Activated CD4-positive, alpha-beta T cell treated with anti-CD3 and anti-CD28 coated beads, Interleukin-10, Interleukin-2, amounts not matched to agents 100 ng/mL and 50 ng/mL, durations not matched to agents 16 hours and 8 hours (primary cell): ENCODE measurements at places on chromosomes 11 and 22.
A peak's percentile ranks its signal among the peaks of the same experiment; 100 is the strongest.

DNA sequence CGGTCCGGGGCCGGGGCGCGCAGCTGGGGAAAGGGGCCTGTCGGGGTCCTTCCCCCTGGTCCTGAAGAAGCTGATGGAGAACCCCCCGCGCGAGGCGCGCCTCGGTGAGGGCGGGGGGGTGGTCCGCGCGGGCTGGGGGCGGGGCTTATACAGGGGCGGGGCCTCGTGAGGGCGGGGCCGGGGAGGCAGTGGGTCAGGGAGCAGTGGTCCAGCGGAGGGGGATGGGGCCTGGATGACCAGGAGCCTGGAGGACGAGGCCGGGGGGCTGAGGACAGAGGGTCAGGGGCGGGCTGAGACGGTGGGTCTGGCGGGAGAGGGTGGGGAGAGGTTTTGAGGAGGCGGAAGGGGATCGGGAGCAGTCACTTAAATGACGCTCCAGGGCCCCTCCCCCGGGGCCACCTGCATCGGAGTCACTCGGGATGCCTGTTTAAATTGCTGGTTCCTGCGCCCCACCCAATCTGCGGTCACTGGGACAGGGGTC lies 396 bp downstream of the TEF start:
- DNase-seq = peak; percentile 52

DNA sequence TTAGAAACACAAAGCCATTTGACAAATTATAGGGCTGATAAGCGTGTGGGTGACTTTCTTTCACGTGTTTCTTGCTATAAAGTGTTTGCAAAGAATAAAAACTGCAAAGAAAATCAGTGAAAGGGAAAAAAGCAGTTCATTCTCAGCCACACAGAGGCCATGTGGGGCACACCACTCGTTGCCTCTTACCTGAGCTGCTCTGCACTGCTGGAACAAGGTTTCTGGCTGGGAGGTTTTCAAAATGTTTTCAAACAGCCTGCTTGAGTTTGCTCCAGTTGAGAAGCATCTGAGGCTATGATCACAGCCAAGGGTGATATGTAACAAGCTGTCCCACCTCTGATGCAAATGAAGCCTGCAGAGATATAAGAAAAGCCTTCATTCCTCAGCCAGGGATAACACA lies 14.7 kb upstream of the VSIG10L2 start:
- no peak for DNase-seq

DNA sequence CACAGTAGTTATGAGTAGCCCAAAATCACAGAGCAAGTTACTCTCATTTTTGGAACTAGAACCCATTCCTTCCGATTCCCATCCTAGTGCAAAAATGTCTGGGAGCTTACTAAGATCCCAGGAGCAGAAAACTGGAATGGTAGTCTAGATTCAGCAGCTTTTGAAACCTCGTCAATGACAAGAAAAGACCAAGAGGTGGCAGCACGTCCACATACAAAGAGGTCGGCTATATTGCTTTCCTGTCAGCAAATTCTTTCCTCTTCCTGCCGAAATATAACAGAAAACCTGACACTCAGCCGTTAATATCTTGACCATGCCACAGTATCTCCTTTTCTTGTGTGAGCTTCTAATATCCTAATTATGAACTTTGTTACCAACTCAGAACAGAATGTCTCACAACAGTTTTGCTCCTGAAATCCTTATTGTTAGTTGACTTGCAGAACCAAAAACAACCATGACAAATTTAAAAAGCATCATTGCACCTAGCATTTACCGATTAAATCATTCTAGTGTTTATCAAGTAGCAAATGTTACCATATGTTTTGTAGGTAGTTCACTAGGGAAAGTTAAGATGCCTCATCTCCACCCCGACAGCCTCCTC lies 92.8 kb upstream of the OR9G4 start:
- DNase-seq = peak; percentile 47

GRCh38 chr22:36192542-36192941 lies 9.1 kb downstream of the APOL4 start:
- DNase-seq = no peak

- no peak for DNase-seq
These were observed 18.7 kb downstream of the RCN1 start for GRCh38 chr11:32109592-32109991.

- no peak for DNase-seq
These were observed 2.2 kb downstream of the TNKS1BP1 start for GRCh38 chr11:57322256-57323166.

- DNase-seq = no peak
These were observed 618.7 kb upstream of the CADM1 start for GRCh38 chr11:116122697-116123472.

DNA sequence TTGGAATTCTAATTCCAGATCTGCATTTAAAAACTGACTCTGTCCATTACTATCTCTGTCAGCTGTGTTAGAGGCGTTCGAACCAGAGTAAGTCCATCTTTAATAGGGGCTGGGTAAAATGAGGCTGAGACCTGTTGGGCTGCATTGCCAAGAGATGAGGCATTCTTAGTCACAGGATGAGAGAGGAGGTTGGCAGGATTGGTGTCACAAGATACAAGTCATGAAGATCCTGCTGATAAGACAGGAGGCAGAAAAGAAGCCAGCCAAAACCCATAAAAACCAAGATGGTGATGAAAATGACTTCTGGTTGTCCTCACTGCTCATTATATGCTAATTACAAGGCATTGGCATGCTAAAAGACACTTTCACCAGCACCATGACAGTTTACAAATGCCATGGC lies 356.3 kb upstream of the ISX start:
- DNase-seq = no peak

DNA sequence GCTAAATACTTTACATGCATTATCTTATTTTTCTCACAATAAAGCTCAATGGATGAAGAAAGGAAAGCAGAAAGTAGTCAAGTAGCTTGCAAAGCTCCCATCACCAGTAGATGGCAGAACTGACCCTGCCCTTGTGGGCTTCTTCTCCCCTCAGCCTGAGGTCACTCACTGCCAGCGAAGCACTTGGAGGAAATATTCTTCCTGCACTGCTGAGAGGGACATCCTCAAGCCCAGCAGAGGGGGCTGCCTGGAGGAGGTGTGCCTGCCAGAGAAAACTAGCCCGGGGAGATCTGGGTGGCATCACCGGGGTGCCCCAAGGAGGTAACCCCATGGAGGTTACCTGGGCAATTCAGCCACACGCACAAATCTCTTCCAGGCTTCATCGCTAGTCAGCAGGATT lies 6.6 kb downstream of the APOL4 start:
- peak; percentile 52 for DNase-seq

DNA sequence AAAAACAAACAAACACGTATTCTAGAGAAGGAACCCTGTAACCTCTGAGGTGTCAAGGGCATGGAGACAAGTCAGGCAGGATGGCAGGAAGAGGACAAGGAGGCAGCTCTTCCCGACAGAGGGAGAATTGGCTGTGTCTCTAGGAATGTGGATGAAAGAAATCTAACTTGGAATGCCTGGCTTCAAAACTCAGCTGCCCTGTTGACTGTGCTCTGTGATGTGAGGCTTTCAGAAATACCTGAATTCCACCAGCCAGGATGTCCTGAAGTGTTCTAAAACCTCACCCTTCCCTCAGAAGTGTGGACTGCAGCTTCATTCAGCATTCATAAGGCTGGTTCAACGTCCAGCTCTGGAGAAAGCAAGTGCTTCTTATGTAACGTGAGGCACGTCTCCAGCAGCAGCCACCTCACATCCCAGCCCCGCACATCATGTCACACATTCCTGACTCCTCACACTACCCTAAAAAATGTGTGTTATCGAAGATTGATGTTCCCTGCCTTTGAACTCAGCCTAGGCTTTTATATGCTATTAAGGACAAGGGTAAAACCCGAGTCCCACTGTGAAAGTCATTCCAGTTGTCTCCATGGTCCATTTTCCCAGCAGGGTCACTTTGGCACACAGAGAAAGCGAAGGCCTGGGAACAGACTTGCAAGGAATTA lies 398.9 kb downstream of the ETS1 start:
- DNase-seq = no peak

GRCh38 chr22:28773461-28773867 lies 969 bp downstream of the CCDC117 start:
- DNase-seq = peak; percentile 80

- DNase-seq = no peak
These were observed 22.7 kb downstream of the KCNJ4 start for GRCh38 chr22:38432264-38432663.
